Right lung (tissue), 10 donors: ENCODE measurements at places on chromosomes 5 and 9.

DNA sequence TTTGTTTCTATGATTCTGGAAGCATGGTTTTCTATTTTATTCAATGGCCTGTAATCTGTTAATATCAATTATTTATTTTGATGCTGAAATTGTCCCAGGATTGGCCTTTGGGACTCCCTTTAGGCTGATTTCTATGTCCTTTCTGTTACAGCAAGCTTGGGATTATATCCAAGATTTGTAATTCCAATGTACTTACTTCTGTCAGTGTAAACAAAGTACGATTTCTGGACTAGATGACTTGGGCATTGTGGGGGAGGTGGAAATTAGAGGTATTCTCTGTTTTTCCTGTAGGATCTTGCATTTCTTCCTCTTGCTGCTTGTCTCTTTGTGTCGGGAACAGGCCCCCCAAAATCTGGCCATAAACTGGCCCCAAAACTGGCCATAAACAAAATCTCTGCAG lies 3.7 kb downstream of the PCDHGA12 start:
- DNase-seq: no peak

- DNase-seq: no peak
Observed at GRCh38 chr5:173385832-173386360, 57.7 kb upstream of the STC2 start.

GRCh38 chr5:16690243-16690852 lies 73.6 kb upstream of the RETREG1 start:
- DNase-seq: no peak

DNA sequence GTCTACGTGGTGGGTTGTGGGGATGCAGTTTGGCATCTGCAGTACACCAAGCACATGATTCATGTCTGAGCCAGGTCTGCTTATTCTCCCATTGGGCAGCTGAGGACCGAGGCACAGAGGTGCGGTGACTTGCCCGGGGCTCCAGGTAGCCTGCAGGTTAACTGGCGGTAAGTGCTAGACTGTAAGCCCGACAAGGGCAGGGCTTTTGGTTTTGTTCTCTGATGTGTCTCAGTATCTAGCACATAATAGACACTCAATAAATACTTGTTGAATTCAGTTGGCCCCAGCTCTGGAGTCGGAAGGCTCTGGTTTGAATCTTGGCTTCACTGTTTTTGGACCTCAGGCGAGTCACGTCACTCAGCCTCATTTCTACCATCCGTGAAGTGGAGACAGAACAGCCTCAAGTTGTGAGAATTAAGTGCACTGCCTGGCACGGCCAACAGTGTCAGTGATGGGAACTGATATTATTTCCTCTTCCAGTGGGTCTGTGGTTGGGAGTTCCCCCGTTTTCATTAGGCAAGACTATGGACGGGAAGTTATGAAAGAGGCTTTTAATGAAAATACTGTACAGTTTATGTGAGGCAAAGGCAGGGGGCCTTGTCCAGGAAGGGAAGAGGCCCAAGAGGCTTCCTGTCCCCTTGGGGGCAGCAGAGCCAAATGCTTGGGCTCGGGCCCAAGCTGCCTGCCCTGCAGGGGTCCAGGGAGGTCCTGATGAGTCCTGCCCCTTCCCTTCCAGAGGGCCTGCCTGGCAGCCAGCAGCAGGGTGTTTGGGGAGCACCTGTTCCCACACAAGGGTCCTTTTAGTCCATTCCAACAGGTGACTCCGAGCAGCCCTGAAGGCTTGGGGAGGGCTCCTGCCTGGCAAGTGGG lies 3.3 kb downstream of the PRELID1 start:
- DNase-seq: no peak

GRCh38 chr5:107663697-107664096 lies 7.0 kb downstream of the EFNA5 start:
- DNase-seq: no peak

DNA sequence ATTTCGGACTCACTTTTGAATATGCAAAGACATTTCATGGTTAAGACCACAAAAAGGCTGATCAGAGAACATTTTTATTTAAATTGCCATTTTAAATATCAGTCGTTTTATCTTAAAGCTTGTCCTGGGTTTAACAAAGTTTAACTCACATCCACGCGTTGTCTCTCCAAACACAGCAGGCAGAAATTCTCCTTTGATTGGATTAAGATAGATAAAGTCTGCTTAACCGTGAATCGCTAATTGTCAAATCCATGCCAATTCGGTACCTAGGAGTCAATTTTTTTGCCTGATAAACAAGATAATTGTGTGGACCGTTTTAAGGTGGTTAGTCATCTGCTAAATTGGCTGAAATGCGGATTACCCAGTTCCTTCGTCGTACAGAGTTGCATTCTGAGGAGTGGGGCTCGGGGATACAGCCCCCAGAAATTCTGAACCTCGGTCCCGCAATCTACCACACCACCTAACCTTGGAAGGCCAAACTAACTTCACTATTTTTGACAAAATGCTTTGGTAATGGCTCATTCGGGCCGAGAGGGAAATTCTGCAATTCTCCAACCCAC lies 665 bp upstream of the BTF3 start:
- DNase-seq: no peak

- no peak for DNase-seq
Observed at GRCh38 chr9:89815061-89815902, 210.5 kb downstream of the GADD45G start.

GRCh38 chr5:120538149-120538548 lies 74.0 kb downstream of the PRR16 start:
- no peak for DNase-seq

- DNase-seq: no peak
Observed at GRCh38 chr9:120507936-120508510, 71.9 kb downstream of the CDK5RAP2 start.

- DNase-seq: no peak
Observed at GRCh38 chr9:36966371-36967097, 67.5 kb downstream of the PAX5 start.

DNA sequence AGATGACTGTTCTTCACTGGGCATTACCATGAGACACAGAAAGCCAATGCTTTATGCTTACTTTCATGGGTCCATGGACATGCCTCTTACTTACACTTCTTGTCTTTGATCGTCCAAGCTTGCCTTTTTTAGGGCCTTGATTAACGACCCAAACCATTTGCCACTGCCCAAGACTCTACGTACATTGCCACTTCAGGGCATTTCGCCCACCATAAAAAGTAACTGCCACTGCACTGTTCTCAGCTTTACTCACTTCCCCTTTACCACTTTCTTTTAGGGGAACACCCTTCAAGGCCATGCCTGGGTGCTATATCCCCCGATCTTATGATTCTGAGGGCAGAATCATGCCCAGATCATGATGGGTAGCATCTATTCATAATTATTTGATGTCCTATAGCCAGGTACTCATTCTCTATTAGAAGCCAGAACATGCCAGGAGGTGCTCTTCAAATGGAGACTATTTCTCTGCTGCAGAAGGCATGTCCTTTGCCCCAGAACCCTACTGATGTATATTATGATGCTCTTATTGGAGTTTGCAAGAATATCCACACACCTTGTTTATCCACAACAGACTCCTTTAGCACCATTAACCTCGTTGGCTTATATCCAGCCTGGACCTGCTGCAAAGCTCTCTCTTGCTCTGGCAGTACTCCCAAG lies 64.1 kb upstream of the RAD23B start:
- DNase-seq: no peak

DNA sequence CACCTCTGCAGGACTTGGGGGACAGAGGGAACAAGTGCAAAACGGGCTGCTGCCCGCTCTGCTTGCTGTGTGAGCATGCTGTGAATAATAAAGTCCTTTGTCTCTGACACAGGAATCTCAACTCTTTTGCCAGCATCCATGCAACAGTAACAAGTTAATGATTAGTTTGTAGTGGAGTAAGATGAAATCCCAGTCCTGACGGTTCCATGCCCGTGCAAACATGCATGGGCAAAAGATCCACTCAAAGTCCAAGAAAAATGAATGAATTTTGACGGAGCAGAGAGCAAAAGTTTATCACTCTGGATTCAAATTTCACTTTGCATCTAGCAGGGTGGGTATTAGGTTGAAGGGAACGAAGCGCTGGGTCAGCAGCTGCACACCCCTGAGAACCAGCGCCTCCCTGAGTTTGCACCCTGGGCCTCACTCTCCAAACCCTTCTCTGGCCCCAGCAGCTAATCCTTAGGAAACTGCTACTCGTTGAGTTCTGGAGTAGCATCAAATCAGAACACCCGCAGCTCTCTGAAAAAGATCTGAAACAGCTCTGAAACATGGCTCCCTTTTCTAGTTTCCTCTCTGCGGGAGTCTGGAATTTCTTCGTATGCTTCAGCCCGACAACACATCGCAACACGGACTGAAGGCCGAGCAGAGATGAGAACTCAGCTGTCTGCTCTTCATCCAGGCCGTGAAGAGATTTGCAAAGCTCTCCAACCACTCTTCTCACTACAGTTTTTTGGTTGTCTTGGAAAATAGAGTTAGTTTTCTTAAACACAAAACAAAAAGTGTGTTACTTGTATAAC lies 45.6 kb upstream of the RUFY1 start:
- DNase-seq: no peak

GRCh38 chr5:139391570-139392323 lies 2.0 kb upstream of the MZB1 start:
- no peak for DNase-seq

DNA sequence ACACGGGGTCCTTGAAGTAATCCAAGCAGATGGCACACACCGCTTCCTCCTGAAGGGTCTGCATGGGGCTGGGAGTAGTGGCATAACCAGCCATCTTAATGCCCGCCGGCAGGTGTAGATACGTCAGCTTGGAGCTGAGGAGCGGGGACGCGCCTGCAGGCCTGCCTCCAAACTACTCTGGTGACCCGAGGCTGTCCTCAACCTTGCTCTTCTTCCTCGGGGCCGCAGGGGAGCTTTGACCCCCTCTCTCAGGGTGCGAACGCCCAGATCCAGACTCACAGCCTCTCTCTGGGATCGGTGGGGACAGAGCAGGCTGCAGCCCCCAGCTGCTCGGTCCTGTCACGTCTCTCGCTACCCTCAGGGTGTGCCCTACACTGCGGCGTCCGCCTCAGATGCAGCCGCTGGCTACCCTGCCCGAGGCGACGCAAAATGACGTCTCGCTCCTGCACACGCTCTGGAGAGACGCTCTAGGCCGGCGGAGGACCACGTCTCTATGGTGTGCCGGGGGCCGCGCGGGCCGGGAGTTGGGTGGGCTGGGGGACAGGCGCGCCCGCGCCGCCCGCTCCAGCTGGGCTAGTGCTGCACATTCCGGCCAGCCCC lies at the start of gene TRIM52:
TRIM52 (minus strand) TSS at position 424 of the 600 bp plus-strand sequence; CDS start at position 94, 330 bp downstream.
- peak; percentile 91 for DNase-seq

DNA sequence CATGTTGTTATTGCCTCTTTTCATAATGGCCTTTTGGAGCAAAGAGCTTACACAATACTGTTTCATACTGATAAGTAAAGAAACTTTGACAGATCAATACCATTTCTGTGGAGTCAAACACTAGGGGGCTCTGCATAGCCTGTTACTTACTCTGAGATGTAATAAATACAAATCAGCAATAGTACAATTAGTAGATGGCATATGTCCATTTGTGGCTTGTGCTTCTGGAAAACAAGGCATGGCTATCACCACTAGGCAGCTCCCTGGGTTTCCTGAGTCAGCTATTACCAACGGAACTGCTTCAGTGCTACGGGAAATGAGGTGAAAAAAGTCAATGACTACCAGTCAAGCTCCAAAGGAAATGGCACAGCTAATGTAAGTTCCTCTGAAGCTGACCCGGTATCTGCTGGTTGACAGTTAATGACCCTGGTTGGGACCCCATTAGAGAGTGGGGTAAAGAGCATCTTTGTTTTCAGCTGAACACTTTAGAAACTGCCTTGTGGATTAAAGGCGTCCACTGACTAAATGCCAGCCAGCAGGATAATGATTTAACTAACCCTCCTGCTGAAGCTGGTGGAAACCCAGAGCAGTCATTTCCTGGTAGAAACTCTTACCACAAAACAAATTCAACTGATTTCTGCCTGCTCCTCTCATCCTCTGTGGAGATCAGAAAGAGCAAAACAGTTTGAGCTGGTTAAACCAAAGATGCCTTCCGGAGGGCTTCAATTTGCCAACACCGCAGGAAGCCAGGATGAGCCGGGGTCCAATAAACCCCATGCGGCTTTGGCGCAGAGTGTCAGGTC lies 69.0 kb upstream of the FAM169A start:
- DNase-seq: no peak

DNA sequence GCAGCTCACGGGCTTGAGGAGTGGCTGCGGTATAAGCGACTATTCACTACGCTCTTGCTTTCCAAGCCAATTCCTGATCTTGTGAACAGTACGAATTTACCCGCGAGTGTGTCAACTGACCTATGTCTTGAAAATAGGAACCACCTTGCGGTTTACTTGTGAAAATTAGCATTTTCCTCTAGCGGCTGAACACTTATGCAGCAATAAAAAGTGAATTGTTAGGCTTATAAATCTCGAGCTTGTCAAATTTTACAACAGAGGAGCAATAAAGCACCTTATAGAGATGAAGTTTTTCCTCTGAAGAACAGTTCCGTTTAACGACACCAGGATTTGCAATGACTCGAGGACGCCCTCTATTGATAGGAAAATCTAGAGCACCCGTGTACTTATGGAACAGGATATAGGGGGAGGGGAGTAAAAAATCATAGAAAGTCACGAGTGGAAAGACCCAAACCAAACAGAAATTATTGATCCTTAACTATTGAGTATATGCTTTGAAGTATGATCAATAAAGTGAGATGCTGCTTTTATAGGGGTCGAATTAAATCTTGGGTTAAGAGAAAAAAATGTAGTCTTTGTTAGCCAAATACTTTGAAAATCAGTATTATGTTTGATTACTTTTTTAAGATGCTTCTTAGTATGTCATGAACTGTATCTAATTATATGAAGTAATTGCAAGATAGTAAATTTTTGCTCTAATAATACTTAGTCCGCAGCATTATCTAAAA lies 1.9 kb upstream of the RGMB start:
- peak; percentile 85 for DNase-seq

- no peak for DNase-seq
Observed at GRCh38 chr9:99265691-99266090, 43.6 kb downstream of the SEC61B start.

- DNase-seq: no peak
Observed at GRCh38 chr5:145855763-145856267, 17.0 kb downstream of the GRXCR2 start.

- DNase-seq: no peak
Observed at GRCh38 chr9:74527718-74528117, 30.6 kb downstream of the RORB start.

DNA sequence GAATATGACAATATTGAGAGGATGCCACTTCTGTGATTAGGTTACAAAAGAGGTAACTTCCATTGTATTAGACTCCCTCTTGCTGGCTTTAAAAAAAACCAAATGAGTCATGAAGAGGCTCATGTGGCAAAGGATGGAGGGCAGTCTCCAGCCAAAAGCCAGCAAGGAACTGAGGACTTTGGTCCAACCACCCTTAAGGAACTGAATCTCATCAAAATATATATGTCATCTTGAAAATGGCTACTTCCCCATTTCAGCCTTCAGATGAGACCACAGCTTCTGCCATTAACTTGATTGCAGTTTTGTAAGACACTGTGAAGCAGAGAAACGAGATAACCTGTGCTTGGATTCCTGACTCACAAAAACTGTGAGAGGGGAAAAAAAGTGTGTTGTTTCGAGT lies 15.5 kb upstream of the TRIM32 start:
- no peak for DNase-seq
